ENCODE measurements at places on chromosomes 6 and 20.

DNA sequence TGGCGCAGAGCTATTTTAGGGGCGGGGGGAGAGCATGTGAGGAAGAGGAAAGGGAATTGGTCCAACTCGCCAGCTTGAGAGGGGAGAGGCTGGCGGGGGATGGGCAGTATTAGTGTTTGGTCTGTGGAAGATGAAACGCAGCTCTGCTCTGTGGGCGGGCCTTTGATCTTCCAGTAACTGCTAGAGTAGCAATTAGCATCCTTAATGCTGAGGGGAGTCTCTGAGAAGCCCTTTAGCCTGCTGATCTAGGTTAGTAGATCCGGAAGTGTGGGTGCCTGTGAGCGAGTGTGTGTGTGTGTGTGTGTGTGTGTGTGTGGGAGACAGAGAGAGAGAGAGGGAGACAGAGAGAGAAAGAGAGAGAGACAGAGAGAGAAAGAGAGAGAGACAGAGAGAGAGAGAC, 117.2 kb upstream of the BACH2 start:
- DNase-seq: peak; percentile 96

GRCh38 chr6:33990061-33990541, 155.8 kb downstream of the GRM4 start:
- DNase-seq: no peak

GRCh38 chr6:162941128-162941527, 213.4 kb downstream of the PACRG start:
- no peak for DNase-seq

DNA sequence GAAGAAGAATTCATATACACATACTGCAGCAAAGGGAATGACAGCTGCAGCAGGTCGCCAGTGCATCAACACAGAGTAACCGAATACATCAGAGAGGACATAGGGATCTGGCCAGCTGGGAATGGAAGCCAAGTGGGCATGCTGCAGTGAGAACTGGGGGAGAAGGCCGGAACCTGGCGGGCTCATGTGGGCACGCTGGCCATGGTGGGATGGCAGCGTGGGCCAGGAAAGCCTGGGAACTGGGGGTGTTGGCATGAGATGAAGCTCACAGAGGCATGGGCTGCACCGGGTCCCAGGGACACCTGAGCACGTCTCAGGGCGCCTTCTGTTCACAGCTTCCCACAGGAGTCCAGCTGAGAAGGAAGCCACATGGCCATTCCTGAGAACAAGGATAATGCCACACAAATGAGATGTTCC, 139.5 kb upstream of the AGPAT4 start:
- DNase-seq: no peak

GRCh38 chr6:33905071-33905609, 101.3 kb upstream of the MLN start:
- peak; percentile 98 for DNase-seq

GRCh38 chr20:16802652-16802935, 54.4 kb downstream of the OTOR start:
- DNase-seq: no peak

DNA sequence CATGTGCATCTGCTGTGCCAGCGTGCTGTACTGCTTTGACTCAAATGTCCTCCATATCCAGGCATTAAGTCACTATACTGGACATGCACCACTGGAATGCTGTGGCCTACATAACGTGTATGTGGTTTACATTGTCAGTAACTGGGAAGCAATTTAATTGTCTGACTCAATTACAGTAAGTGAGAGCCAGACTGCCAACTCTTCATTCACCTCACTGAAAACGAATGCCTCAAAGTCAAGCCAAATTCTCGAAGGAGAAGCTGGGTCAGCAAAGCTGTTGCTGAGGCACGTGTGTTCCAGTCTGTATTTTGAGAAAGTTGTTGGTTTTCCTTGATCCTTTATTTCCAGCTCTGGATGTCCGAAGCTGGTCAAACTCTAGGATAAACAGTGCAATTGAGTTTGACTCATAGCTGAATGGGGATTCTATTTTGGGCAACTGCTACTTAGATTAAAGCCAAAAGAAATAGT, 534.3 kb downstream of the COL12A1 start:
- no peak for DNase-seq

- peak; percentile 66 for DNase-seq
Measured at GRCh38 chr6:143059663-143060353, 881 bp upstream of the AIG1 start.

DNA sequence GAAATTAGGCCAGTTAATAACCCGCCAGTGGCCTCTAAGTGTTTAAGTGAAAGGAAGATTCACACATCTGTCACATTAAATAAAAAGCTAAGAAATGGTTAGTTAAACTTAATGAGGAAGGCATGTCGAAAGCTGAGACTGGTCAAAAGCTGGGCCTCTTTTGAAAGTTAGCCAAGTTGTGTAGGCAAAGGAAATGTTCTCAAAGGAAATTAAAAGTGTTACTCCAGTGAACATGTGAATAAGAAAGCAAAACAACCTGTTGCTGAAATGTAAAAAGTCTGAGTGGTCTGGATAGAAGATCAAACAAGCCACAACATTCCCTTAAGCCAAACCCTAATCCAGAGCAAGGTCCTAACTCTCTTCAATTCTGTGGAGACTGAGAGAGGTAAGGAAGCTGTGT, 10.9 kb upstream of the MTRF1L start:
- no peak for DNase-seq

DNA sequence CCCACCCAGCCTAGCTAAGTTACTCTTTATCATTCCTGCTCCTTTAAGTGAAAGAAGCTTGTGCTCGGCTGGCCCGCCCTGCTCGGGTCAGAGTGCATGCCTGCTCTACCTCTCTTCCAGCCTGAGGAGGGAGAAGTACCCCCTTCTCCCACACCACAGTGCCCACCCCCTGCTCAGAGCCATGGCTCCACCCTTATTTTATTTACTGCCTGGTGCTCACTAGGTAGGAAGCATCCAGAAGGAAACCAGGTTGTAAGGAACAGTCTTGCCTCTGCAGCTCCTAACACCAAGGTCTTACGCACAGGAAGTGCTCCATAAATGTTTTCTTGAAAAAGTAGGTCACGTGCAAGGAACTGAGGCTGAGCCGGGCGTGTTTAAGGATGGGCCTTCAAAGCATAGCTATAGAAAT, 105.7 kb upstream of the SNX9 start:
- DNase-seq: no peak

DNA sequence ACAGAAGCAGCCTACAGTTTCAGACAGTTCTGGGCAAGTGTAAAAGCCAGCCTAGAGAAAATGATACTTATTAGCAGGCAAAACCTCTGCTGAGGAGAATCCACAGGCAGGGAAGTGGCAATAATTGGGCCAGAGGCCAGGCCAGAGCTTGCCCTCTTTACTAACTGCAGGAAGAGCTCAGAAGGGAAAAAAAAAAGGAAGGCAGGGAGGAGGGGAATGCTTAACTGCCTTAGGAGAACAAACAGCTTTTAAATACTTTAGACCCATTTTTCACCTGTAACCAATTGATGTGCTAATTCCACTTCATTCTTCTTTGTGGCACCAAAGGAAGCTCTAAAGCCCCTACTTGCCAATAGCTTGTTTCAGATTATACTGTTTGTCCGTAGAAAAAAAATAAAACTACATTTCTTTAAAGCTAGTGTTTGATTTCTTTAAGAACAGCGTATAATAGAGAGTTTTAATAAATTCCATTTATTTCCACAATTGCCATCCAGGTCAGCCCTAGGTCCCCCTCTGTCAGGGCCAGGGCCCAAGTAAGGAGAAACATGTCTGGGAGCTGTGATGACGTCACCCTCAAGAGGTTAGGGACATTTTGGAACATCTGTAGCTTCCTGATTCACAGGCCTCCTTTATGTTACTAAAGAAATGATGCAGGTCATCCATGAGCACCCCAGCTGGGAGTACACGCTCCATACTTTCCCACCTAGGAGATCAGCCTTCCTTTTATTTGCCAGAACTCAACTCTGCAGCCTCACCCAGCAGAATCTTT, 384.3 kb downstream of the CDC5L start:
- no peak for DNase-seq

- no peak for DNase-seq
Measured at GRCh38 chr6:95227351-95227750, 350.0 kb upstream of the MANEA start.

GRCh38 chr6:48136856-48137255, 25.9 kb upstream of the PTCHD4 start:
- no peak for DNase-seq

DNA sequence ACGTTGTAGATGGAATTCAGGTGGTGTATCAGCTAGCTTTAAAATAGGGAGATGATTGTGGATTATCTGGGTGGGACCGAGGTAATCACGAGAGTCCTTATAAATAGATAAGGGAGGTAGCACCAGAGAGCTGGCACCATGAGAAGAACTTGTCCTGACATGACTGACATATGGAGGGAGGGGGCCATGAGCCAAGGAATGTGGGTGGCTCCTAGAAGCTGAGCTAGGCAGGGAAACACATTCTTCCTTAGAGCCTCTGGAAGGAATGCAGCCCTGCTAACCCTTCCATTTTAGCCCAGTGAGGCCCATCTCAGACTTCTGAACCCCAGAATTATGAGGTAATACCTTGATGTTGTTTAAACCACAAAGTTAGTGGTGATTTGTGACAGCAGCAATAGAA, 321.1 kb upstream of the SULF2 start:
- DNase-seq: no peak

DNA sequence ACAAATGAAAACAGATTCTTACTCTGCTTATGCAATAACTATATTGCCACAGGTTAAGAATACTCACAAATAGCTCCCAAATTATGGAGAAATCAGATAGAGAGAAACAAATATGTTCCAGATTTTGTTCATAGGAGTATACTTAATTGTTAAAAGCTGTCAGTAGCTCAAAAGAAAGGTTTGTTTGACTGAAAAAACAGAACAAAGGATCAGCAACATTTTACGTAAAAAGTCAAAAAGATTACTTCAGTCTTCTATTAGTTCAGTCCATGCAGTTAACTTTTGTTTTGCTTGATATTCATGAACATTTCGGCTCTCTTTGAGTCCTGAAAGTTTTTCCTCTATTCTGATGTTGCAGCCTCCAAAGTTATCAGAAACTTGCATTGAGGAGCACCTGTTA, 13.4 kb upstream of the NANP start:
- no peak for DNase-seq

- peak; percentile 19 for DNase-seq
Measured at GRCh38 chr6:110190726-110191125, 10.5 kb downstream of the CDC40 start.

DNA sequence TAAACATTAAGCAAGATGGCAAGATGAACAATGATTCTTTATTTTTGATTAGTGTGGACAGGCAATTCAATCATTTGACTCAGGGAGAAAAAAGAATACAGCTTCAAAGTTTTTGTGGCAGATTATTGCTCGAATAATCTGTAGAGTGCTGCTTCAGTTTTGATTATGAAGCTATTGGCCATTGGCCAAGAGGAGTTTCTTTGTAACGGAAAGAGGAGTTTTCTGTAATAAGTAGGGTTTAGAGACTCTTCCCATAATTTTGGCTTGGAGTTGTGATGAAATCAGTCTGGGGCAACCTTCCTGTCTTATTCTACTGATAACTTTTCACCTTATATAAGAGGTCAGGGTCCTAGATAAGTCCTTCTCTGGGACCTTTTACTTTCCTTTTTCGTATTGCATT, 256.7 kb upstream of the RAB32 start:
- DNase-seq: no peak

DNA sequence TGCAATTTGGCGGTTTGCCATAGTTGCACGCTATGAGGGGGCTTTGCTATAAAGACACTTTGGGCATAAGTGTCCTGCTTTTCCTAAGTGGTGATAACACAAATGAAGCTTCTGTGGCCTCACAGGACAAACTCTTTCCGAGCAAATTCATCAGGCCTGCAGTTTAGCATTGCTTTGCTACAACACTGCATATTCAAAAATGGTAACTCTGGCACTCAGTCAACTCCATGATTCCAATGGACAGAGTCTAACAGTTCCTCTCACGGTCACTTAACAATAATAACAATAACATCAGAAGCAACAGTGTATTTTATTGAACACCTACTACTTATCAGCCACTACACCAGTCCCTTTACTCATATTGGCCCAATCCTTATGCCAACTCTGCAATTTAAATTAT, 222.5 kb downstream of the FRK start:
- DNase-seq: no peak

DNA sequence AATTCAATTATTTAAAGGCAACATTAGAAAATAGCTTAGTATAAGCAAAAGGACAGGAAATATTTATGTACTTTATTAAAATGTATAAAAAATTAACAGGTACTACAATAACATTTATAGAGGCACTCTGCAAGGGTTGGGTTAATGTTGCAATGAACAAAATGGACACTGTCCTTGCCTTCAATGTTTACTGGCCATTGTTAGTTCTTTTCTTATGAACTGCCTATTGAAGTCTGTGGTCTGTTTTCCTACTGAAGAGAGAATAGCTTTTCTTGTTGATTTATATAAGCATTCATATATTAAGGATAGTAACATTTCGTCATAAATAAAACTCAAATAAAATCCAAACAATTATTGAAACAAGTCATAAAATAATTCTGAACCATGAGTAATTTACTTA, 135.3 kb upstream of the BEND6 start:
- no peak for DNase-seq

- DNase-seq: no peak
Measured at GRCh38 chr20:2756056-2756611, 44.3 kb downstream of the CPXM1 start.

DNA sequence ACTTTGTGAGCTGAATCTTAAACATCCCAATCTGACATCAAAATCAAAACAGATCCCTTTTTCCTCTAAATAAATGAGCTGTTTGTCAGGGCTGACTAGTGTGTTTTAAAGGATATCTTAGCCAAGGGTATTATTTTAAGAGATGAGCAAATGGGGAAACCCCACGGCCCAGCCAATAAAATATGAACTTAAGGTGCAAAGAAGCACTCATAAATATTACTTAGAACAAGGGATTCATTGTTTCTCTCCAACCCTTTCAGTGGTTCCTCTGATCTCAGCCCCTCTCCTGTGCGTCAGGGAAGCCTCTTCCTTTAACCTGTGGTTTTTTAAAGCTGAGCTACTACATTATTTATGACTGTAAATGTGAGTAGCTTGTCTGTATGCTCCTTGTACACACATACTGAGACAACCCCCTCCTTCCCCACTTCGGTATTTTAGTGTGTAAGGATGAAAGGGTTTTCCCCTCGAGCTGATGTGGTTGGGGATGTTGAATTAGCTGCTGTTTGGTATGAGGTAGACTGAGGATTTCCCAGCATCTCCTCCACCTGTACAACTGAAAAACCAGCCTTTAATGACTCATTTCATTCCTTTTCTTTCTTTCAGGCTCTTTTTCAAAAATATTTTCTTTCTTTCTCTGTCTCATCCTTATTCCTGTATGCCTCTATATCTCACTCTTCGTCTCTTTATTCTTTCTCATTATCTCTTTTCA, 6.5 kb downstream of the BMP5 start:
- no peak for DNase-seq

- DNase-seq: peak; percentile 71
Measured at GRCh38 chr20:50987493-50988210, 29.0 kb downstream of the MOCS3 start.

DNA sequence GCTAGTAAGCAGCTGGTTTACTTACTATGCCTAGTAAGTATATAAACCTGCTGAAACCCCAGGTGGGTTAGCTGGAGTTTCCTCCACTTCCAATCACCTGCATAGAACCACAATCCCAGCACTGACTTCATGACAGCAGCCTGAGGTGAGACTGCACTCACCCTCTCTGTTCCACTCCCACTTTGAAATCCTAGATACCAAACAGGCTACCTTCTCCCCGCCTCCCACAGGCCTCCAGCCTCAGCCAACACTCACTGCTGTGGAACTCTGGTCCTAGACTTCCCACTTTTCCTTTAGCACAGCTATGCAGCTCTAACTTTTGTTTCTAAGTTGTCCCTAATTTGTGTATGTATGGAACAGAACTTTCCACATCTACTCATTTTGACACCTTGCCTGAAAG, 149.7 kb upstream of the ARID1B start:
- DNase-seq: no peak

GRCh38 chr6:145822456-145822855, 7.9 kb upstream of the FBXO30 start:
- no peak for DNase-seq

Data from Jurkat, Clone E6-1 (cell line).